ENCODE measurements at places on chromosomes 7 and 10. TPM values are rescaled to one million over a fixed set of nuclear protein-coding genes. Genes with fewer than 3 reads are reported as not detected.

The NME8 gene
- total RNA-seq, result not detected

The INPP5F gene
- 14.4 TPM for total RNA-seq

The MBL2 gene
- not detected for total RNA-seq

The MRC1 gene
- 13.2 TPM for total RNA-seq

The OLAH gene
- total RNA-seq, result not detected

The SUPV3L1 gene
- 26.2 TPM for total RNA-seq

The C7orf57 gene
- 0.32 TPM for total RNA-seq

The GIMAP8 gene
- total RNA-seq, result 5.5 TPM

The LIPA gene
- total RNA-seq, result 30.0 TPM

The ZNF735 gene
- total RNA-seq, result not detected

The CYP2W1 gene
- total RNA-seq, result 5.2 TPM

The ZNF239 gene
- total RNA-seq, result 7.0 TPM

Data from ovary (tissue), 10 donors.